ENCODE measurements at places on chromosomes 1 and 21.

GRCh38 chr1:40699787-40700186 is 8.3 kb downstream of the NFYC start:
- DNase-seq, result no peak

- no peak for DNase-seq
These were observed 45.5 kb upstream of the AIM2 start for GRCh38 chr1:159122005-159122621.

DNA sequence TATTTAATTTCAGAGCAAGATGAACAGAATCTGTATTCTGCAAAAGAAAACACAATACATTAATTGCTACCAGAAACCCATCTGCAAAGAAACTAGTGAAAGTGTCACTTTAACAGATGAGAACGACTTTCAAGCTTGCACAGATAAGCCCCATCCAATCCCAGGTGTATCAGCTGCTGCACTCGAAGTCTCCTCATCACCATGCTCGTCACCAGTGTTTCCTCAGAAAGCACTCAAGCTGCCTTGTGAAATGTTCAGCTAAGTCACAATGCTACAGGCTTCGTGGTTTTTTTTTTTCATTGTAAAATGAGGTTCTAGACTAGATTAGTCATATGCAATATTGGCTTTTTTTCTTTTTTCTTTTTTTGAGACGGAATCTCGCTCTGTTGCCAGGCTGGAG is 3.3 kb upstream of the TOMM20 start:
- DNase-seq, result no peak

DNA sequence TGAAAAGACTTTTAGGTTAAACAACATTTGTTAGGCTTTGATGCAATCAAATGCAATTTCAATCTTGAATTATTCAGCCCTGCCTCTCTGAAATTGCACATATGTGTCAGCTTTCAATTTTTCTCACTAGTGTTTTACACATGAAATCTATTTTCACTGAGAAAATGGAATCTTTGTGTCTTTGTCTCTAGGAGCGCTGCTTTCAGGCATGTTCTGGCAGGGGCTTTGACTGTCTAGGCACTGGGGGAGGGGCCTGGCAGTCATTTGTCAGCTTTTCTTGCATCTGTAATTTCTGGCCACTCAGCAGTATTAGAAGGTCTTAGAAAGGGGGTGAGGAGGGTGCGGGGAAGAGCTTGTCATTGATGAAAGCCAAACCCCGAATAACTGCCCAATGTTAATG is 264.4 kb downstream of the PTPRC start:
- DNase-seq, result no peak

GRCh38 chr21:34522284-34522683 is 10.3 kb upstream of the KCNE1 start:
- DNase-seq, result no peak

DNA sequence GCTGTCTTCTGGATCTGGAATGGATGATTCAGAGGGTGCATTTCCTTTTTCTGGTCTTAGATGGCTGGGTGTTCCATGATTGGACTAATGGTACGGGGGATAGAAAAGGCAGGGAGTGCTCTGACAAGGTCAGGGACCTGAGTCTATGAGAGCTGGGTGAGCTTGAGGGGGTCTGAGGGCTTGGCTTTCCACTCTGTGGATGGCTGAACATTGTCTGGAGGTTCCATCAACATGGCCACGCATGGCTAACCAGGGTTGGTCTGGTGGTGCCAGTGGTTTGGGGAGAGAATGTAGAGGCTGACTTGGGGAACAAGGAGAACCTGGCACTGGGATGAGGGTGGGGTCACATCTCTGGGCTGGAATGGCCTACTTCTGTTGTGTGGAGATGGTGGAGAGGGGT is 41.5 kb upstream of the TSPAN2 start:
- DNase-seq, result no peak

DNA sequence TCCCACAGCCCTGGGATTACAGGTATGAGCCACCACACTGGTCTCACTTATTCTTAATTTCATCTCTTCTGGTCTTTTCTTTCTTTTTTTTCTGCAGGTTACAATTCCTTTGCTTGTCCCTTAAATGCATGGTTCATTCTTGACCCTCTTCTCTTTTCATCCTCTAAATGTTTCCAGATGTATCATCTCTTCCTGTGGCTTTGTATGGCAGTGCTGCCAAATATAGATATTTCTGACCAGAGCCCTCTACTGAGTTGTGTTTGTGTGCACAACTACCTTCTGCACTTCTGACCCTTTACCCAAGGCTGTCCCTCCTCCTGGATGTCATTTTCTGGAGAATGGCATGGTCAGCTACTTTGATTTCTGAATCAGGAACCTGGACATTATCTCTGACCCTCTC is 32.5 kb downstream of the OLFML3 start:
- DNase-seq, result no peak

All from activated naive CD4-positive, alpha-beta T cell (primary cell).